ENCODE measurements at places on chromosomes 4 and X. TPM values are rescaled to one million over a fixed set of nuclear protein-coding genes. Genes with fewer than 3 reads are reported as not detected.

GRCh38 chrX:1178580-1179057 is 33.8 kb downstream of the CRLF2 start:
- no peak for DNase-seq

DNA sequence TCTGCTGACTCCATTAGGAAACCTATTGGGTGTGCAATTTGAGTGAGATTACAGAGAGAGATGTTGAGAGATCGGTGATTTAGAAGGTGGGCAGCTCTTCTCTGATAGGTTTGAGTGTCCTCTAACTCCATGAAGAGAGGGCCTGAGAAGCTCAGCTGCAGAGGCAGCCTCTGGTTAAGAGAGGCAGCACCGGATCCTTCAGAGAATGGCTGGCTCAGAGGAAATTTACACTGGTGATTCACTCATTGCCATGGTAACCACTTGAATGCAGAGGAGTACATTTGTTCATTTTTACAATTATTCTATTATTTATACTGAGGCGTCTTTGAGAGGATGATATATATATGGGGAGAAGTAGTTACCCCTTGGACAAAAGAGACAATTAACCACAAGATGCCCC is 171.7 kb downstream of the PDGFRA start:
- no peak for DNase-seq

DNA sequence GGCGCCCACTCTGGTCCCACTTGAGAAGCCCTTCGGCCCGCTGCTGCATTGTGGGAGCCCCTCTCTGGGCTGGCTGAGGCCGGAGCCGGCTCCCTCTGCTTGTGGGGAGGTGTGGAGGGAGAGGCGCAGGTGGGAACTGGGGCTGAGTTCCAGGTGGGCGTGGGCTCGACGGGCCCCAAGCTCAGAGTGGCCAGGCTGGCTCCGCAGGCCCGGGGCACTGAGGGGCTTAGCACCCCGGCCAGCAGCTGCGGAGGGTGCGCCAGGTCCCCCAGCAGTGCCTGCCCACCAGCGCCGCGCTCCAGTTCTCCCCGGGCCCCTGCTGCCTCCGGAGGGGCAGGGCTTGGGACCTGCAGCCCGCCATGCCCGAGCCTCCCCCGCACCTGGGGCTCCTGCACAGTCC is 65.2 kb upstream of the SMIM10 start:
- DNase-seq, result no peak

GRCh38 chr4:93912146-93912545 is 83.6 kb downstream of the ATOH1 start:
- DNase-seq, result no peak

DNA sequence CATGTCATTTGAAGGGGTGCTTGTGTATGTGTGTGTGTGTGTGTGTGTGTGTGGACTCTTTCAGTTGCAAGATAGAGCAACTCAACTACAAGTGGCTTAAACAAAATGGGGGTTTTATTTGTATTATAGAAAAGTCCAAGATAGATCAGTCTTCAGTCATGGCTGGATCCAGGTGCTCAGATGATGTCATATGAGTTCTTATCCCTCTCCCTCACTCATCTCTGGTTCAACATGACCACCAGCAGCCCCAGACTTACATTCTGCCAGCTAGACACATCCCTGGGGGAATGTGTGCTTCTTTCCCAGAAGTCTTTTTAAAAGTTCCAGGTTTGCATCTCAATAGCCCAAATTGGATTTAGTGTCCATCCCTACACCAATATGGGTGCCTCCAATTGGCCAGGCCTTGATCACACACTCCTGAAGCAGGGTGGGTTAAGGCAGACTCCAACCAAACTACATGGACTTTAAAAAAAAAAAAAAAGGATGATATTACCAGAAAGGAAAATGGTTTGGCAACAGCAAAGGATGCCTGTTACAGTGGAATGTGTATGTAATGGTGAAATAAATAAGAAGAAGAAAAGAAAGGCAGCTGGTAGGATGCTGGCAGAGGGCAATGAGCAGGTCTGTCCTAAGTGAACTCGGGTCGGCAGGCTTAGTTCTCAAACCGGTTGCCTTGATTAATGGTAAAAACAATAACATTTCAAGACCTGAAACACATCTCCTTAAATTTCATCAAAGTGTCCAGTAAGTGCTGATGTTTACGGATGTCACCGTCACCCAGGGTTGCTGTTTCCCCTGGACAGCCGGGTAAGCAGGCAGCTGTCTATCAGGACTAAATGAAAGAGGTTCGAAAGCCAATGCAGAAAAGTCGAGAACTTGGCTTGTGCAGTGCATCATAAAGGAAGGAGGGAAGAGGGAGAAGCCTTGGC is 107.7 kb downstream of the SMIM20 start:
- no peak for DNase-seq

GRCh38 chr4:180603791-180604190 is 1639.4 kb upstream of the TENM3 start:
- no peak for DNase-seq

DNA sequence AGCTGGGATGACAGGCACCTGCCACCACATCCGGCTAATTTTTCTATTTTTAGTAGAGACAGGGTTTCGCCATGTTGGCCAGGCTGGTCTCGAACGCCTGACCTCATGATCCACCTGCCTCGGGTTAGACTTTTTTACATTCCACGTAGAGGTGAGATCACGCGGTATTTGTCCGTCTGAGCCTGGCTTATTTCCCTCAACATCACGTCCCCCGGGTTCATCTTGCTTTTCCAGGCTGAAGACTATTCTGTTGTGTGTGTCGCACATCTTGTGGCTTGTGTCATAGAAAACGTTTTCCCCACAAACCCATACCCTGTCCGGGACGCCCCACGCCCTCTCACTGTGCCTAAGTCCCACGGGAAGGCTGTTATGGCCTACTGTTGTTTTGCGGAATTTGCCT is 185.3 kb downstream of the CRLF2 start:
- DNase-seq, result no peak

DNA sequence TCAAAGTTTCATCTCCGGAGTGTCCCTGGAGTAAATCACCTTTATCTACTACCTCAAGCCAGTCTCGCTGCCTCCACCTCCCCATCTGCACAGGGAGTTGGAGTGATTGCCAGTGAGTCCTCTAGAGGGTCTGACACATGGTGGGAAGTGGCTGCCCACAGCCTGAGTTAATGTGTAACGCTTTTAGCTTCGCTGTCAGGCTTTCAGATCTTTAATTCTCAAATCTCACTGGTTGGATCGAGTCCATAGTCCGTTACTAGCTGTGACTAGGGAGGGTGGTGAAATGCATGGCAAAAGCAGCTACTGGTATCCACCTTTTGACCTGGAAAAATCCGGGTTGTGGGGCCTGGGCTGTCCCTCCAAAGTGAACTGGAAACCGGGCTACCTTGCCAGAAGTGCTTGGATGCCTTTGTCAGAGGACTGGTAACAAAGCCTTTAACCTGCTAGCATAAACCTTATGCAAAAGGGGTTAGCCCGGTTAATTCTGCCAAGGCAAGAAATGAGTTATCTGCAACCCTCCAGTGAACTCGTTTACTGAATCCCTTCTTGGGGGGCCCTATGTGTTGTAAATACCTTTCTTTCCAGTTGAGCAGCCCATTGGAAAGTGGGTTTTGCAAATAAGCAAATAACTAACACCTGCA is 5.1 kb upstream of the WDR1 start:
- DNase-seq, result no peak

GRCh38 chr4:30718021-30718542 is 2.1 kb upstream of the PCDH7 start:
- no peak for DNase-seq

- no peak for DNase-seq
These were observed 786.2 kb upstream of the POU3F4 start for GRCh38 chrX:82721891-82722290.

DNA sequence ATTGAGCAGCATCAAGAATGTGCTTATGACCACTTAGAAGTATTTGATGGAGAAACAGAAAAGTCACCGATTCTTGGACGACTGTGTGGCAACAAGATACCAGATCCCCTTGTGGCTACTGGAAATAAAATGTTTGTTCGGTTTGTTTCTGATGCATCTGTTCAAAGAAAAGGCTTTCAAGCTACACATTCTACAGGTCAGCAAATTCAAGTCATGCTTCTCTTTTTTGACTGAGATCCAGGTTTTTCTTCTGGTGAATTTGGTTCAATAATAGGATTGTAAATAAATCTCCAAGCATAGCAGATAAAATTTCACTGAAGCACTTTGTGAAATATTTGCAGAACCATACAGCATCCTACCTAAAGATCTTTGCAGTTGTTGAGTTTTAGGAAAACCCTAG is 218.1 kb downstream of the TLL1 start:
- no peak for DNase-seq

The MSX1 gene
- total RNA-seq, result 3.3 TPM

The DHX15 gene
- 325 TPM for total RNA-seq

DNA sequence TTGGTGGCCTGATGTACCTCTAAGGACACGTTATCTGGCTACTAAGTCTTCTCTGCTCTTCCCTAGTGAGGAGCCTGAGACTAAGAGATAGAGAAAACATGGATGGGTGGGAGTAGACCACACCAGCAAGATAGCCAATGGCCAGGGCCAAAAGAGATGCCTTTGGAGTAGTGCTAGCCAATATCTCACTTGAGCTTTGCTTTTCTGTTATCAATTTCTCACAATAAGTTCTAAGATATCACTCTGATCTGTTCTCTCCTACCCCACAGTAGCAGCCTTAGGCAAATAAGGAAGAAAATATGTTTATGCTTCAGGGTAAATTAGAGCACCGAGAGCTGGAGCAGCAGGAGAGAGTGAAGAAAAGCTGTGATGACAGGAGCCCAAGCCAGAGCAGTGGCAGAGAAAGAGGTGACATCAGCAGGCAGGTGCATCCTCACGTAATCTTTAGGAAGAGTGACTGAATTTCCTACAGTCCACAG is 343.9 kb upstream of the NOCT start:
- no peak for DNase-seq

- DNase-seq, result no peak
These were observed 9.2 kb downstream of the PWWP3B start for GRCh38 chrX:106177106-106177981.

The UGT2A3 gene
- 0.40 TPM for total RNA-seq

The TTC29 gene
- not detected for total RNA-seq

DNA sequence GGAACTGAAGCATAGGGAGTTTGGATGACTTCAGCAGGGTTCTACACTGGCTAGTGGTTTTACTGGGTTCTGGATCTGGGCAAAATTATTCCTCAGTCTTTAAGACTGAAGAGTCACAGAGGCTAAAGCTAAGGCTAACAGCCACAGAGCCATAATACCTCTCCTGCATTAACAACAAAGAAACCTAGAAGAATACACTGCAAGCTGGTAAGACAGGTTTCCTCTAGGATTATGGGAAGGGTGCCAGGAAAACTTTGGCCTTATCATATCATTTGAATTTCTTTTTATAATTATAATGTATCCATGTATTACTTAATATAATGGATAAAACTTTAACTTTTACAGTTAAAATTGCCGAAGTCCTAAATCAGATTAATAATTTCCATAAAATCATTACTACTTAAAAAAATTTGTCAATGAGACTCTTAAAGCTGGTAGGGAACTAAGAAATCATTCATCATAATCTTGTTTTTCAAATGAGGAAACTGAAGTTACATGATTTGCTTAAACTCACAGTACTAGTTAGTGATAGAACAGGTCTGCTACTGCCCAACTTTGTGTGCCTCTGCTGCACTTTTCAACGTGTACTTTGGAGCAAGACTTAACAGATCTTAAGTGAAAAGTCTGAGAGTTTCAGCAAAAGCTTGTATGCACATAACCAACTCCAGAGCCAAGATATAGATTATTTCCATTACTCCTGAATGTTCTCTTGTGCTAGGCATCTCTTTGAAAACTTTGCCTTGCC is 24.2 kb upstream of the PGRMC2 start:
- DNase-seq, result no peak

The SSX2B gene
- not detected for total RNA-seq

DNA sequence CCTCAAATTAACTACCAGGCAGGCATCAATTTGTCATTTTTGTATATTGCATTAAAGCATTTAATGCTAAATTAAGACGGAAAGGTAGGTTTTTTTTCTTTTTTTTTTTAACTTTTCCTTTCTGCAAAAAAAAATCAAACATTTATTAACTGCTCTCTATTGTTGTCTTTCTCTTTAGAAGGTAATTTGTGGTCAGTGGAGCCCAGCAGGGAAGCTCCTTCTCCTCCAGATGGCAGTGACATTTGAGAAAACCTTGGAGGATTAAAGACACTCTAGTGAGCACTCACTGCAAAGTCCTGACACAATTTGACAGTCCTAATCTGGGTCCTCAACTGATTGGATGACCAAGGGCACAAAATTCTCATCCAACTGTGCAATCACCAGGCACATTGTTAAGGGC is 102.4 kb downstream of the SLIT2 start:
- DNase-seq, result no peak

DNA sequence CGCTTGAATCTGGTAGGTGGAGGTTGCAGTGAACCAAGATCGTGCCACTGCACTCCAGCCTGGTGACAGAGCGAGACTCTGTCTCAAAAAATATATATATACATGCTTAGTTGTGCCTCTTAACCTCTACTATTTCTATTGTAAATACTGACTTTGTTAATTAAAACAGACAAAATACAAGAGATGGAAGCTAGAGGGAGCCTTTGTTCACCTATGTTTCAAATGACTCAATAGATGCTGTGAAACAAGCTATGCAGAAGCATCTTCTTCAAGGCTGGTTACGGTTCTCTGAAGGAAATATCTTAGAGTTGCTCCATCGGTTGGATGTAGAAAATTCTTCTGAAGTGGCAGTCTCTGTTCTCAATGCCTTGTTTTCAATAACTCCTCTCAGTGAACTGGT is 6.2 kb downstream of the NCAPG start:
- no peak for DNase-seq

The PDZD4 gene
- 2.0 TPM for total RNA-seq

The CABS1 gene
- not detected for total RNA-seq

DNA sequence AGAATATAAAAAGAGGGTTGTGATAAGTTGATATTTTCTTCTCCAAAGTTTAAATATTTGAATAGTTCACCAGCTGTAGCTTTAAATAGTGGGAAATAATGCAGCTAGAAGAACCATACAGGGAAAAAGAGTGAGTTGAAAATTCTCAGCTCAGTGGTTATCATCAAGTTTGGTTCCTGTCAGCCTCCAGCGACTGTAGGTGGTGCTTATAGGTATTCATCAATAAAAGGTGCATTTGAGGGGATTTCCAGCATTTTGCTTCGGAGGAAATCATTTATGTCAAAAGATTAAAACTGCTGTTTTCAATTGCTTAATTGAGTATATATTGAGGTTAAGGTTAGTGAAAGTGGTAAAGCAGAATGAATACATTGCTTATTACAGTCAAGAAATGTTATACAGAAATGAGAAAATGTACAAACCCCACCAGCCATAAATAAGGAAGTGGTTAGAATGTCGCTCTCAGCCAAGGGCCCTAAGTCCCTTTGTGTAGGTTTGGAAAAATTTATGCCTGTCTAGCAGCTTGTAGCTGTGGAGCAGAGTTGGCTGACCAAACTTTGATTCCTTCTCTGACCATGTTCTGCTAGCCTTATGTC is 532.9 kb upstream of the FTHL17 start:
- no peak for DNase-seq

GRCh38 chr4:23039818-23040217 is 347.1 kb downstream of the GBA3 start:
- DNase-seq, result no peak

- no peak for DNase-seq
These were observed 240.6 kb downstream of the CBR4 start for GRCh38 chr4:168769416-168769815.

The SASH3 gene
- total RNA-seq, result 1.7 TPM

- DNase-seq, result no peak
These were observed 131.1 kb downstream of the GABRG1 start for GRCh38 chr4:45992728-45993127.

The FAM149A gene
- 3.7 TPM for total RNA-seq

The PNPLA4 gene
- 11.9 TPM for total RNA-seq

The ASB9 gene
- 3.6 TPM for total RNA-seq

The TMPRSS11E gene
- total RNA-seq, result 9.9 TPM

The FGG gene
- total RNA-seq, result 35.4 TPM

The PRDM8 gene
- 1.9 TPM for total RNA-seq

The POF1B gene
- 139 TPM for total RNA-seq

- DNase-seq, result no peak
These were observed 23.3 kb upstream of the MBTPS2 start for GRCh38 chrX:21816136-21816535.
